ENCODE measurements at places on chromosomes 5 and 9.

GRCh38 chr9:1051210-1051583 is 1.0 kb downstream of the DMRT2 start:
- no peak for DNase-seq

DNA sequence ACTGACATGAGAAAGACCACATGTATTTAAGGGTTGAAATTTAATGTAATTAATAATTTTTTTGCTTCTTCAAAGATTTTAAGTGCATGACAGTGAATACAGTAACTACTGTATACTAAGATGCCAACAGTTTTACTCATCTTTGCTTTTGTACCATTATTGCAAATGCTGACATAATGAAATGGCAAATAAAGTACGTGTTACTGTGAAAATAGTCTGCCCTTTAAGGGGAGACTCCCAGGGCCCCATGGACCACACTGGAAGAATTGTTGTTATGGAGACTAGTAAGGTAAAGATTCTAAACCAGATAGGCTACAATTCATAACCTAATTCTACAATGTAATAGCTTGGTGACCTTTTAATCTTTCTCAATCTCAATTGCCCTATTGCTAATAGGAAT is 84.7 kb downstream of the NR3C1 start:
- DNase-seq = no peak

DNA sequence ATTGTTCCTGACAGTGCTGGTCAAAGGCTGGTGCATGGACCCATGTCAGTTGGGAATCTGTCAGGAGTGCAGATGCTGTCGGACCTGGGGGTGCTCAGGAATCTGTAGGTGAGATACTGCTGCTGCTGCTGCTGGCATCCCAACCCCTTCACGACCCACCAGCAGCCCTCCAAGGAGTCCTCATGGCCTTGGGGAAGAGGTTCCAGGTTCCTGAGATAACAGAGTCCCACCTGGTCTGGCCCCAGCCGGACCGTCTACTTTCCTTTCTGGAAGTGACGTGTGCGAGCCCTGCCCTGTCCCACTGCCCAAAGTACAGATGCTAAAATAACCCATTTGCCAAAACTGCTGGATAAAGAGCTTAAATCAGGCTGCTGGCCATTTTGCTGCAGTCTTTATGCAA is 4.3 kb downstream of the NXNL2 start:
- DNase-seq = no peak

DNA sequence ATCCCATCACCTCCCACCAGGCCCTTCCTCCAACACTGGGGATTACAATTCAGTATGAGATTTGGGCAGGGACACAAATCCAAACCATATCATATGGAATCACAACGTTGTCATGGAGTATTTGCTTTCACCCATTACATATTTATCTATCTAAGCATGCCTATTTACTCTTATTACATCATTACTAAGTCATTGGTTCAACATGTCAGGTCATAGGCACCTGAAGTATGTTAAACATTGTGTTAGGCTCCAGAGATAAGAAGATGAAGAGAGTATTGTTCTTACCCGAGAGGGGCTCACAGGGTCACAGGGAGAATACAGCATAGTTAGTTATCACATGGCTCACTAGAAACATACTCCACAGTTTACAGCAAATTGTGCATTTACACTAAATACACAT is 150.5 kb downstream of the TMEM161B start:
- no peak for DNase-seq

DNA sequence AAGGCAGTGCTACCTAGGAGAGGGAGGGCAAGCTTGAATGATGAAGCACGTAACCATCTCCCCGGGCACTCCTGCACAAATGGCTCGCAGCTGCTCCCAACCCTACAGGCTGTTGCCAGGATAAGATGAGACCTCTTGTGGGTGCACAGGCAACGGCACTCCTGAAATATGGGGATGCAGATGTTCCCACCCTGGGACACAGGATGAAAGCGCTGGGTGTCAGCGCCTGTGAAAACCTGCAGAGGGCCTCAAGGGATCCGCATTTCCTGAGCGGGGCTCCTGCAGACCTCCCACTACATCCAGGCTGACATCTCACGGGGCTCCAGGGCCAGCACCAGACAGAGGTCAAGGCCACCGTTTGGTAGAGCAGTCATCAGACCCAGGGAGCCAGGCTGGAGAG is 60.7 kb downstream of the SMIM23 start:
- DNase-seq = no peak

DNA sequence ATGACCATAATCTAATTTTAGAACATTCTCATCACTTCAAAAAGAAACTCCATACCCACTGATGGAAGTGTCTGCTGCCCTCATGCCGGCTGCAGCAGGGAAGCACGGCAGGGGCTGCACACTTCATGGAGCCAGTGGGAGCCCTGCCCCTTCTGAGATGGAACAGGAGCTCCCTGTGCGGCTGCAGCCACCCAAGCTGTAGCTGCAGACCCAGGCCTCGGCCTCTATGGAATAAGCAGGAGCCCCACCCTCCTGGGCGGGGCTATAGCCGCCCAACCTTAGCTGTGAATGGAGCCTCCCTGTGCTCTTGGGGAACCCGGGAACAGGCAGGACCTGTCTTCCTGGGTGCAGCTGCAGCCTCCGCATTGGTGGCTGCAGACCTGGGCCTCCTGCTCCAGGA is 128.5 kb downstream of the NUDT12 start:
- DNase-seq = no peak

GRCh38 chr5:141714542-141715310 is 32.7 kb upstream of the ARAP3 start:
- DNase-seq = no peak

- DNase-seq = no peak
These were observed 41.4 kb upstream of the IL7R start for GRCh38 chr5:35815089-35815936.

- no peak for DNase-seq
These were observed 31.3 kb upstream of the GRIA1 start for GRCh38 chr5:153459051-153459743.

DNA sequence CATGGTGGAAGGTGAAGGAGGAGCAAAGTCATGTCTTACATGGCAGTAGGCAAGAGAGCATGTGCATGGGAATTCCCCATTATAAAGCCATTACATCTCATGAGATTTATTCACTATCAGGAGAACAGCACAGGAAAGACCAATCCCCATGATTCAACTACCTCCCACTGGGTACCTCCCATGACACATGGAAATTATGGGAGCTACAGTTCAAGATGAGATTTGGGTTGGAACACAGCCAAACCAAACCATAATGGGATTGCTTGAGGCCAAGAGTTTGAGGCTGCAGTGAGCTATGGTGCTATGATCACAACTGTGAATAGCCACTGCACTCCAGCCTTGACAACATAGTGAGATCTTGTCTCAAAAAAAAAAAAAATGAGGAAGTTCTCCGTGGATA is 581.8 kb downstream of the TAF11L14 start:
- no peak for DNase-seq

GRCh38 chr9:124626276-124626675 is 119.1 kb upstream of the NR5A1 start:
- no peak for DNase-seq

DNA sequence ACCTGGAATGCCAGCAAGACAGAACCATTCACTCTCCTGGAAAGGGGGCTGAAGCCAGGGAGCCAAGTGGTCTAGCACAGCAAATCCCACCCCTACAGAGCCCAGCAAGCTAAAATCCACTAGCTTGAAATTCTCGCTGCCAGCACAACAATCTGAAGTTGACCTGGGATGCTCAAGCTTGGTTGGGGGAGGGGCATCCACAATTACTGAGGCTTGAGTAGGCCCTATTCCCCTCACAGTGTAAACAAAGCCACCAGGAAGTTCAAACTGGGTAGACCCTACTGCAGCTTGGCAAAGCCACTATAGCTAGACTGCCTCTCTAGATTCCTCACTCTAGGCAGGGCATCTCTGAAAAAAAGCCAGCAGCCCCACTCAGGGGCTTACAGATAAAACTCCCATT is 17.3 kb downstream of the RIGI start:
- no peak for DNase-seq

DNA sequence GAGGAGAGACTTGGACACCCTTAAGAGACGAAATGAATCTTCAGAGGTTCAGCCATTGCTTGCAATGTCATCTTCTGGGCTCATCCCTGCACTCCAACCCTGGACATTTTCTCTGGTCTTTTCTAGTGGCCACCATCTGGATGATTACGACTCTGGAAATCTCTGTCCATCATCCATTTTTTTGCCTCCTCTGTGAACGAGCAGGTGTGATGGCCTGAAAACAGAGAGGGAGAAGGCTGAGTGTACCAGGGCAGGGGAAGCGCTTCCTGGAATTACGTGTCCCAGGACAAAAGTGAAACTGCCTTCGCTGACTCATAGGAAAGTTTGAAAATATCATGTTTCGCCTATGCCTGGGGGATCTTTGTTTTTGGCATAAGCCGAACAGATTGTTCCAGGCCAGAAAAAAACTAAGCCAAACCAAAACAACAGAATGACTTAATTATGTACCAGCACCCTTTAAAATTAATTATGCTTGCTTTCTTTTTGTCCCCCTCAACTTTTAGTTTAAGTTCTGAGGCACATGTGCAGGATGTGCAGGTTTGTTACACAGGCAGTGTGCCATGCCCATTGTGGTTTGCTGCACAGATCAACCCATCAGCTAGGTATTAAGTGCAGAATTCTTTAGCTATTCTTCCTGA is 31.9 kb downstream of the ANKRD33B start:
- no peak for DNase-seq

- DNase-seq = no peak
These were observed 34.2 kb upstream of the IL7R start for GRCh38 chr5:35822511-35822910.

DNA sequence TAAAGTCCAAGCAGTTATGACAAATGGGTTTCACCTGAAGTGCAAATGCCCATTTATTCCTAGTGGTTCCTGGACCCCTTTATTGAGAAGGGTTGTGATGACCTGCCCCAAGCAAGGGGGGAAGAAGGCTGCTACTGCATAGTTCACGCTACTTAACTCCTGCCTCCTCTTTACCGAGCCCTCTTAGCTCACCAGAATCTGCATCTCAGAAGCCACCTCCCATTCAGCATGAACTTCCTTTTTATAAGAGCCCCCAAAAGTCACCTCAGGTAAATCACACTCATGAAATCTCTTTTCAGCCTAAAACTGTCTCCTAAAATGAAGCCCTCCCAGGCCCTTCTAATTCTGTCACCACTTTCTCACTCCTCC is 26.6 kb upstream of the C9orf72 start:
- DNase-seq = no peak

DNA sequence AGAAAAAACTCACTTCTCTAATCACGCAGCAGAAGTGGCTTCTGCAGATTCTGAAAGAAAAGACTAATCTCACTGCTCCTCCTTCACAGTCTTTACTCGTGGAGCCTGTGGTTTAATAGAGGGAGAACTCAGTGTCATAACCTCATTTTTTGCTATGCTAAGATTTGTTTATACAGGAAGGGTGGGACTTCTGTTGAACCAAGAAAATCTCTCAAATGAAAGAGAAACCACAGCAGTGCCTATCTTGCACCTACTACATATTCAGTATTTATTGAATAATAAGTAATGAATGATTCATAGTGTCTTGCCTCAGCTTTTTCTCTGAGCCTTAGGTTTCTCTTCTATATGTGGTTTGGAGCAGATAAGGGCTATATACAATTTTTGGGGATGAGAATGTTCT is 136.1 kb upstream of the DMAC1 start:
- no peak for DNase-seq

GRCh38 chr9:33480976-33481375 is 7.3 kb upstream of the NOL6 start:
- no peak for DNase-seq

GRCh38 chr9:72333709-72334108 is 31.3 kb downstream of the ZFAND5 start:
- DNase-seq = no peak

DNA sequence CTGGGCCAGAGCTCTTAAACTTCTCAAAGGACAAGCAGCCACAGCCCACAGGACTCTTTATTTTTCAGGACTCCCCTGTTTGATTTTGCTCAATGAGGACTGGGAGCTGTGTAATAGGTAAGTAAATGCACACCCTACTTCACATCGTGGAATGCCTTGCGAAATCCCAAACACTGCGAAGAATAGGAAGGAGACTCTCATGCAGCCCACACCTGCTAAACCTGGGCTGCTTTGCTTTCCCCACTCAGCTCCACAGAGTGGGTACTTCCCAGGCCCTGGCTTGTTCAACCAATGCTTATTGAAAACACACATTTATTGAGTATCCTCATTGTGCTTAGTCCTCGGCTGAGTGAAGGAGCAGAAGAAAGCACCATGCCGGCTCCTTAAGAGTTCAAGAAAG is 103.3 kb upstream of the FSTL4 start:
- no peak for DNase-seq

DNA sequence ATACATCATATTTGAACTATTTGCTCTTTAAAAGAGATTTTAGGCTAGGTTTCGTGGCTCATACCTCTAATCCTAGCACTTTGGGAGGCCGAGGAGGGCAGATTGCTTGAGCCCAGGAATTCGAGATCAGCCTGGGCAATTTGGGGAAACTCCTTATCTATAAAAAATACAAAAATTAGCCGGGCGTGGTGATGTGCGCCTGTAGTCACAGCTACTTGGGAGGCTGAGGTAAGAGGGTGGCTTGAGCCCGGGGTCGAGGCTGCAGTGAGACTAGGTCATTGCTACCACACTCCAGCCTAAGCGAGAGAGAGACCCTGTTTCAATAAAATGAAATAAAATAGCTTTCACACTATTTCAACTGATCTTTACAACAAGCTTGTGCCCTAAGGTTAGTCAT is 500 bp upstream of the MRPL22 start:
- no peak for DNase-seq

GRCh38 chr9:133981958-133982681 is 10.0 kb downstream of the VAV2 start:
- DNase-seq = no peak

- no peak for DNase-seq
These were observed 1.9 kb downstream of the CD14 start for GRCh38 chr5:140631036-140631417.

GRCh38 chr5:80177236-80177635 is 78.6 kb downstream of the SERINC5 start:
- DNase-seq = no peak

DNA sequence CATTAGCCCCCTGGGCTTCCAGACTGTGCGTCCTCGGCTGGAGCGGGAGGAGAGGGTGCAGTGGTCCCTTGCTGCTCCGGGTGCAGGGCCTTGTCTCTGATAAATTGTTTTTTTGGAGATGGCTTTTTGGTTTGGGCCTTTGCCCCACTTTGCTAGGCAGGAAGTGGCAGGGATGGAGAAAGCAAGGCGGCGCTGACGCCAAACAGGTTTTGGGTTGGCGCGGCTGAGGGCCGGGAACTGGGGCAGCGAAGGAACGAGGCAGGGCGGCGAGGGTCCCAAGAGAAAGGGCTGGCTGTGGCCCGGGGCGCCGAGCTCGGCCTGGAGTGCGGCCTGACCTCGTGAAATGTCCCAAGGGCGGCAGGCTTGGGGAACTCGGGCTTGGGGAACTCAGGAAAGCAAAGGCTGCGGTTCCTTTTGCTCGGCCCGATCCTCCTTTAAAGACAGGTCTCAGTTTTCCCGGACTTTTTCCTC is 4.1 kb downstream of the LHX2 start:
- DNase-seq = no peak
